Epithelial cell of esophagus (primary cell): ENCODE measurements at places on chromosomes 12 and 14.
A peak's percentile ranks its signal among the peaks of the same experiment; 100 is the strongest.

DNA sequence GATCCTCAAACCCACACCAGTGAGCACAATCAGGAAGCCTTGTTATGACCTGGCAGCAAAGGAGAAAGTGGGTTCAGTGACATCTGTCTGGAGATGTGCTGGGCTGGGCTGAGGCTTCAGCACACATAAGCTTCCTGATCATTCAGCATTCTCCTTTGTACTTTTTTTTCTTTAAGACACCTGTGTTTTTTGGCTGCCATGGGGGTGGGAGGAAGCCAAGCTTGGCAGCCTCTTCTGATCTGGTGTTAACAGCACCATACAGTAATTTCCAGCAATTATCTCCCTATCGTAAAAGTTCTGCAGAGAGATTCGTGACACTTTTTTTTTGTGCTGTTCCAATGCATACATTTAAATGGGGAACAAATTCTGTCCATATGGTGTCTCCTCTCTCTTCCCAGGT is 38.9 kb upstream of the RASSF3 start:
- DNase-seq, result no peak

- DNase-seq, result peak; percentile 6
These were observed 582.7 kb downstream of the SLC6A15 start for GRCh38 chr12:84329938-84330337.

- DNase-seq, result peak; percentile 66
These were observed 72.4 kb downstream of the TTC9 start for GRCh38 chr14:70714055-70714550.

DNA sequence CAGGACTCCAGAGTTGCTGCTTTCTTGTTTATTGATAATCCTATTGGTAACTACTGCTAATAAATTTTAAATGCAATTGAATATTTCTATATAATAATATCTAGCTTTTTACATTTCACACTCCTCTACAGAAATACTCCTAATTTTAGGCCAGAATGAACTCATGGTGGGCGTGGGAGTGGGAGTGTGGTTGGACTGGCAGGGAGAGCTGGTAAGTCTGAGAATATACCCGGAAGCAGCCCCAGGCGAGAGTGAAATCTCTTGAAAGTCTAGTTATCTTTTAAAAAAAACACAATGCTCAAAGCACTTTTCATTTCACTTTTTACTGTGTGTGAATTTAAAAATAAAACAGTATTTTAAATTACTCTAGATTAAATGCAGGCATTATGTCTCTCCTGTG is 4.7 kb downstream of the TMEM263 start:
- DNase-seq, result no peak

DNA sequence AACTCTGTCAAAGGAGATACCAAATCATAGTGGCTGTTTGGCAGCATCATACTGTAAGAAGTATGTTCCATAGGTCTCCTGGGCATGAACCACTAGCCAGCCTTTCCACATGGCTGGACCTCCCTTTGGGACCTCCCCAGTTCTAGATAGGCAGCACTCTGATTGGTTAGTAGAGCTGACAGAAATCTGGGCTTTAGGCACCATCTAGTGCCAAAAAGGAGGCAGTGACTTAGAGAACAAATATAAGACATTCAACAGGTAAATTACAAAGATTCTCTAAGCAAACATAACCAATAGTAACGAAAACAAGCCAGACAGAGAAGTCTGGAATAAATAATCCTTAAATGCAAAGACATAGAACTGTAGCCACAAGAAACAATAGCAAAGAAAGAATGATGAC is 148.0 kb upstream of the PDE3A start:
- DNase-seq, result peak; percentile 45

- peak; percentile 66 for DNase-seq
These were observed at the start of gene EML1 for GRCh38 chr14:99793213-99794150. EML1 (plus strand) TSS chr14:99793413; CDS start chr14:99793477, 64 bp downstream.

DNA sequence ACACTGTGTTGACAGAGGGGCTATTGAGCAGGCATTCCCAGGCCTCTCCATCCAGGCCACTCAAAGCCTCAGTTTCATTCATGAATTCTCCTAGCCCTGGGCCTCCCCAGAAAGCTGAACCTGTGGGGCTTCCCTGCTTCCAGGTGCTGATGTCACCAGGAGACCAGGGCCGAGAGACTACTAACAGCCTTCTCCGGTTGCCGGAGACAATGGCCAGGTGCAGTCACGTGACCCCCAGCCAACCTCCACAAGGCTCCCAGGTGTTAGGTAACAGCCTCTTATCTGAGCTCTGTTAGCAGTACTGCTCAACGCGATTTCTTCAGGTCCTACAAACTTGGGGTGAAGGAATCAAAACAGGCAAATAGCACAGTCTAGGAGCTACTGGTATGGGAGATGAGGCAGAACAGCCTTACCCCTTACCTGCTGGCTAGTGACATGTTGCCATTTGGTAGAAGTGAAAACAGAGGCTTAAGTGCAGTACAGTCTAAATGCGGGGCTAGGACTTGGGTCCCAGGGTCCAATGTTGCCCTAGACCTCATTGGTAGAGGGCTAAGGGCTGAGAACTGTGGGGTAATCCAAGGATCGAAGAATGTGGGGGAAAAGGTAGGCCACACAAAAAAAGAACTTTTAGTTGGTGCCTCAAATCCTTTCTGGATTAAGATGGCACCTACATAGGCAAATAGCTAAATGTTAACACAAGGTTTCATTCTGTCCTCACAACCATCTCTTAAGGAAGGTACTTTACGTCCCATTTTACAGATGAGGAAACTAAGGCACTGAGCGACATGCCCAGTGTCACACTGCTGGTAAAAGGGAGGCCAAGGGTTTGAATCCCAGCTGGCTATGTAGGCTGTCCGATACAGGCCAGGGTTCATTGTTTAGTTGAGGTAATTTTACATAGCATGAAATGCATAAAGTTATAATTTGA is 3.8 kb downstream of the CCDC88C start:
- peak; percentile 61 for DNase-seq

DNA sequence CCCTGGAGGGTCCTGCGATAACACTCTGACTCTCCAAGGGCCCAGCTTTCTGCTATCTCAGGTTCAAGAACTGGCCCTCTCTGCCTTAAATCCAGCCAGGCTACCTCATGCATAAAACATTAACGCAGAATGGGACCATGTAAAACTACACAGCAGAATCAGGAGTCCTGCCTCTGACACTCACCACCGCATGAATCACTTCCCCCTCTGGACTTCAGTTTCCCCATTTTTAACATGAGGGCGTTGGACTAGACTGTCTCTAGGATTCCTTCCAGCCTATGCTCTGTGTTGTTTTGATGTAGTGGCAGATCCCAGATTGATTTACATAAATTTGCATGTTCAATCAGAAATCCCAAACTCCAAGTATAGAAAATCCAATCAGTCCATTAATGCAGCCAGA is 3.3 kb downstream of the NCKAP5L start:
- peak; percentile 22 for DNase-seq

DNA sequence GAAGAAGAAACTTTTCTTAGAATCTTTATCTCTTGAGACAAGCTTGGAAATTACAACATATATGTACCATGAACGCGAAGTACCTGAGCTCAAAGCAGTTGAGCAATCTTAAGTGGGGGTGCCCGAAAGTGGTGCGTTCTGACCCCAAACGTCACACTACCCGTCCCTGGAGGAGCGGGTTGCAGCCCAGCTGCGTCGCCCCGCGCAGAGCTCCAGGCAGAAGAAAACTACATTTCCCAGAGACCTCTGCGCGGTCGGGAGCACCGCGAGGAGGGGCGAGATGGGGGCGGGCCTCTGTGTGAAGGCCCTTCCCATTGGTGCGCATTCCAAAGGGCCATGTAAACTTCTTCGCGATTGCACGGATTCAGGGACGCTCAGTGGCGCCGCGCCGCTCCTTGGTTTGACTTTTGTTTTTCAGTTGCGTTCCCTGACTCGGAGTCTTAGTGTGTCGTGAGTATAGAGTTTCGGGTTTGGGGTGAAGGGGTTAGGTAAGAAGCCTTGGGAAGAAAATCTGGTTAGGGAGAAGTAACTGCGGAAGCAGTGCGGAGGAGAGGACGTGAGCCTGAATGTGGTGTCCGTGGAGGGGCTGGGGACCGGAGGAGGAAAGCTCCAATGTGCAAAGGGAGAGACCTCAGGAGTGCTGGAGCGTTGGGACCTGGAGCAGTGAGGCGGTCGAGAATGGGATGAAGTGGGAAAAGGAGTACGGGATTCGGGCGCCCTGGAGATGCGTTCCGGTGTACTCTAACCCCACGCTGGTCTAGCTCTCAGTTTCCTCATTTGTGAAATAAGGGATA is at the start of gene CCDC77:
Gene CCDC77, plus strand, starts transcription at position 410 of the 794 bp plus-strand sequence. CDS start 7,740 bp downstream, outside the sequence.
- DNase-seq, result peak; percentile 93

DNA sequence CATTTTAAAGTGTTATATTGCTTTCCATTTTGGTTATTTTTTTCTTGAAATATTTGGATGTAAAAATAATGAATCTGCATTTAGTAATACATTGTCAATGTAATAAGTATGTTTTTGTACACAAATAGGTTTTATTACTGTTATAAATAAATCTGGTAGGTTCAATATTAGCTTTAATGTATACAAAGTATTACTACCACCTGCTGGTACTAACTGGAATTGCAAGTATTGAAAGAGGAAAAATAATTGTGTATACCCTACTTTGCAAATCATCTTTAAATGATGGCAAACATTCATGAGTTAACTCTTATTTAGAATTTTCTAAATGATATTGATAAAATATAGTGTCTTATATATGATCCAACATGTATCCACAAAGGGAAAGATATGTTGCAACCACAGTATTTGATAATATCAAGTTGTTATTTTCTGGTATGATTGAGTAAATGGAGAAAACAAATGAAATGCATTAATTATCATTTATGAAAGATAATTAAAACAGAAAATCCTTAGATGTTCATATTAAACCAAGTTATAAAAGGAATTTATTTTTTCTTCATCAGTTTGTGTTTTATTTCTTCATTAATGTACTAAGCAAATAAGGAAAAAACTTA is 3.2 kb downstream of the OR4K2 start:
- DNase-seq, result peak; percentile 10

DNA sequence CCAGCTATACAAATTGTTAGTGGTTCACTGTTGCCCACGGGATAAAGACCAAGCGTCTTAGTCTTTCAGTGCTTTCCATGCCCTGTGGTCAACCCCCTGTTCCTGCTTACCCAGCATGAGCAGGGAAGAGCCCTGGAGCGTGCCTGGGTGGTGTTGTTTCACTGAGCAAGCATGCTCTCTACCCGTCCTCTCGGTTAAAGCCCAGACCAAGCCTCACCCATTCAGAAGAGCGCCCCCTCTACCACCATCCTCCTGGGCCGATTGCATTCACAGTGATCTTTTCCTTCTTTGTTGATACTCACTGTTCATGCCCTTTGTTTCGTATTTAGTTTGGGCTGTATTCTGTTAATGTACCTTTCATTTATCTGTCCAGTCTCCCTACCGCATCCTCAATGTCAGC is 25.1 kb downstream of the DYRK4 start:
- no peak for DNase-seq

DNA sequence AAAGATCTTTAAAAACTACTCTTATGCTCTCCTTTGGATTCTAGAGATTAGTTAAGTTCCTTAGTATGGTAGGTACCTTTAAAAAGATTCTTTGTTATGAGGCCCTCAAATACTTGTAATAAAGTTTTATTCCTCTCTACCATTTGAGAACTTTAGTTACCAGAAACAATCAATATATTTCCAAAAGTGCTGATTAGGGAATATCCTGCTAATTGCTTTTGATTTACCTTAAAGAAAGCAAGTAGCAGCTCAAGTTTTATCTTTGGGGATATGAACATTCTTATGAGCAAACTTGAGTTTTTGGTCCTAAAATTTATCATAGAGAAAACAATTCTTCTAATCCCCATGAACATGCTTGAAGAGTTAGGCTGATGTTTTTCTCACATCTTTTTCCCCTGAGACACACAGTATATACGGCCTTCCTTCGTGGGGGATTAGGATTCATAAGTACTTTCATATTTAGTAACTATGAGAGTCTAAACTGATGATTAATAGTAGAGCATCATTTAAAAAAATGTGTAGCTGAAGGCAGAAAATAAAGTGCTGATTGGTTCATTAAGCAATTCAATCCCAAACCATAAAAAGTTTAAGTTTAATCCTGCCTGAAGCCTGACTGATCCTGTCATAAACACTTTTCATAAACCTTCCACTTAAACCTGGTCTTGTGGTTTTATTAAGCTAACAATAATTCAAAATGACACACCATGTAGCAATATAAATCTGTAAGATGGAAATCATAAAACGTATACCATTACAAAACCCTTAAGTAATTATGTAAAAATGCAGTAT is 380.5 kb upstream of the FBXO33 start:
- no peak for DNase-seq

GRCh38 chr12:88801227-88802095 is 221.2 kb upstream of the KITLG start:
- no peak for DNase-seq

- DNase-seq, result peak; percentile 34
These were observed 2.9 kb downstream of the NUDT4 start for GRCh38 chr12:93380480-93381121.

DNA sequence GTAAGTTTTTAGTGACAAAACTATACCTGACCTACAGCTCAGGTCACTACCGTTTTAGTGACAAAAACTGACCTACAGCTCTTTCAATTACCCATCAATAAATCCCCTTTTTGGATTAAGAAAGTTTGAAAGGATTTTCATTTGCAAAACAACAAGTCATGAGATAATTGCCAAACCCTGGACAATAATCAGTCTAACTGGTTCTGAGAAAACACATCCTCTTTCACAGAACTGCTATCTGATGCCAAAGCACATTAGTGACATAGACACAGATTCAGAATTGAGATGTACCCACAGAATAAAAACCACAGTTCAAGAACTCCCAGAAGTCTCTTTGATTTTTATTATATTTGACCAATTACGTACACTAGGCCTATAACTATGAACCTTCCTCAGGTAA is 126.0 kb upstream of the COCH start:
- DNase-seq, result no peak

GRCh38 chr12:109719123-109720022 is 5.7 kb downstream of the FAM222A start:
- DNase-seq, result peak; percentile 21

DNA sequence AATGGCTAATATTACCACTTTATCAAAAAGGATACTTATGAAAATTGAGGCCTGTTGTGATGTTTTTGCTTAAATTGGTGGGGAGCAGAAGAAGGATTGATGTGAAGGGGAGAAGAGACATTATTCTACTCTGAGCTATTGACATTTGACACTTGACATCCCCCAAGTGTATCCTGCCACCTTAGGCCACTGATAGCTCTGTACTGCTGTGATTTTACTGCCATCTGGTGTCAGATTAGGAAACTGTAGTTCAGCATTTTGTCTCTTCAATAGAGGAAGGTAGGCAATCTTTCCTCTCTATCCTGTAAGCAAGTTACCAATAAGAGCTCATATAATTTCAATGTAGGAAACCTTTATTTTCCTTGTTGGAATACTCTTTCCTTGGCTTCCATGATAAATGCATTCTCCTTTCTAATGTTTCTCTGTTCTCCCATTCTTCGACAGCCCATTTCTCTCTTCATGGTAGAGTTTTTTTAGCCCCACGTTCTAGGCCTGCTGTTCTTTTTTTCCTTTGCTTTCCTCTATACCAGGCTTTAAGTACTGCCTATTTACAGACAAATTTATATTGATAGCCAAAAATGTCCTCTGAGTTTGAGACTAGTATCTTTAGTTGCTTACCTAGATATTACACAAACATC is 46.3 kb downstream of the PPHLN1 start:
- peak; percentile 60 for DNase-seq

GRCh38 chr12:114625294-114625851 is 58.6 kb downstream of the TBX3 start:
- peak; percentile 59 for DNase-seq

- DNase-seq, result no peak
These were observed 165.7 kb downstream of the SRGAP1 start for GRCh38 chr12:64010069-64010686.

GRCh38 chr14:95402176-95402575 is 82.5 kb upstream of the CLMN start:
- no peak for DNase-seq

GRCh38 chr12:130764073-130764472 is 48.0 kb upstream of the RIMBP2 start:
- DNase-seq, result peak; percentile 38

- DNase-seq, result no peak
These were observed 36.7 kb upstream of the EGLN3 start for GRCh38 chr14:33987565-33988080.
